CD4-positive, alpha-beta T cell treated with Interleukin-15 for 1 hour (primary cell): ENCODE measurements at places on chromosomes 6 and 20.

GRCh38 chr6:133202610-133203343 is 38.4 kb upstream of the EYA4 start:
- DNase-seq = no peak

DNA sequence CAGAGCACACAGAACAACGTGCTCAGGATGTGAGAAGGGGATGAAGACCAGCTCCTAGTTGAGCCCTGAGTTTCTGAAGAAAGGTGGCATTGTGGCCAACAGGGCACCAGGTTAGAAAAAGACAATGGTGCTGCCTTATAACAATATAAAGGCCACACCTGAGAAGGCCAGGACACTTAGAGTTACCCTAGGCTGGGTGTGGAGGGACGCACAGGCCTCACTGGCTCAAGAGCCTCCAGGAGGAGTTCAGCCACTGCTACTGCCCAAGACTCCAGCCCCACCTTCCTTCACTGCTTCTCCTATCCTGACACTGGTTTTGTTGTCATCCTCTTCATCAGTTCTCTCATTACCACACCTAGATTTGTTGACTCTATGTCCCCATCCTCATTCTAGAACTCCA is 55.2 kb upstream of the BEND6 start:
- DNase-seq = no peak

- no peak for DNase-seq
These were observed 100.3 kb upstream of the TNFAIP3 start for GRCh38 chr6:137766596-137767370.

- DNase-seq = no peak
These were observed 52.8 kb downstream of the MAP3K4 start for GRCh38 chr6:161044335-161044734.

DNA sequence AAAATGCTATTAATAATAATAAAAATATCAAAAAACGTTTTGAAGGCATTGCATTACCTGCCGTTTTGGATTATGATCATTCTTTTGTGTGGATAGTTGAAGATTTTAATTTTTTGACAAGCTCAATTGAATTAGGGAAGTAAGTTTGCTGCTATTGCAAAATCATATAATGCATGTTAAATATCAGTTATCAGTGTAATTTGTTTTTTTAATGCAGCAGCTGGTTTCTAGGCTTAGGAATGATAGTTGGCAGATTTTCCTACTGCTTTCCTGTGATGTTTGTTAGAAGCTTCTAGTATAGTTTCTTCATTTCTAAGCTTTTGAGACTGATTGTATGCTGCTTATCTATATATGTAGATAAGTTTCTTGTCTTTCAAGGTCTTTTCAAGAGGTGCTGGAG is 99.0 kb downstream of the JARID2 start:
- DNase-seq = no peak

DNA sequence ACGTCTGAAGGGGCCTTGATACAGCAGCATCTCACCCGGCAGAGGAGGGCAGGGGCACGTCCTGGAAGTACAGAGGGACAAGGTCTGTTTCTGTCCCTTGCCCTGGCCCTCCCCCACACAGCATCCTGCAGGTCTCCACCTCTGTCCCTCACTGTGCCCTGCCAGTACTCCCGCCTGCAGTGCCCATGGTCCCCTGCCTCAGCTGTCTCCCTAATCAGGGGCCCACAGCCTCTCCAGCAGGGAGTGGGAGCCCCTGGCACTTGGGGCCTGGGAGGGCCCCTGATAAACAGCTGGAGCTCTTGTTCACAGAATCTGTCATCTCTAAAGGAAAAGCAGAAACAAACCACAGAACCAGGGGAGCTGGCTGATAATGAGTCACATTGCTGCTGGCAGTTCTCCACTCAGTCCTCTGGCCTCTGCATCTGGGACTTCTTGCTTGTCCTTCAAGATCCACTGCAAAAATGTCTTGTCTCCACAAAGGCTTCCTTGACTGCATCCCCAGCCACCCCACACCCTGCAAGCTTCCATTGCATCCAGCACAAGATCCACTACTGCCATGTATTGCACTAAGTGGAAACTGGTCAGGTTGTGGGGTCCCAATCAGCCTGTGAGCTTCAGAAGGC is 33.2 kb upstream of the TAF8 start:
- no peak for DNase-seq

GRCh38 chr6:53831936-53832660 is 37.3 kb downstream of the LRRC1 start:
- DNase-seq = no peak

DNA sequence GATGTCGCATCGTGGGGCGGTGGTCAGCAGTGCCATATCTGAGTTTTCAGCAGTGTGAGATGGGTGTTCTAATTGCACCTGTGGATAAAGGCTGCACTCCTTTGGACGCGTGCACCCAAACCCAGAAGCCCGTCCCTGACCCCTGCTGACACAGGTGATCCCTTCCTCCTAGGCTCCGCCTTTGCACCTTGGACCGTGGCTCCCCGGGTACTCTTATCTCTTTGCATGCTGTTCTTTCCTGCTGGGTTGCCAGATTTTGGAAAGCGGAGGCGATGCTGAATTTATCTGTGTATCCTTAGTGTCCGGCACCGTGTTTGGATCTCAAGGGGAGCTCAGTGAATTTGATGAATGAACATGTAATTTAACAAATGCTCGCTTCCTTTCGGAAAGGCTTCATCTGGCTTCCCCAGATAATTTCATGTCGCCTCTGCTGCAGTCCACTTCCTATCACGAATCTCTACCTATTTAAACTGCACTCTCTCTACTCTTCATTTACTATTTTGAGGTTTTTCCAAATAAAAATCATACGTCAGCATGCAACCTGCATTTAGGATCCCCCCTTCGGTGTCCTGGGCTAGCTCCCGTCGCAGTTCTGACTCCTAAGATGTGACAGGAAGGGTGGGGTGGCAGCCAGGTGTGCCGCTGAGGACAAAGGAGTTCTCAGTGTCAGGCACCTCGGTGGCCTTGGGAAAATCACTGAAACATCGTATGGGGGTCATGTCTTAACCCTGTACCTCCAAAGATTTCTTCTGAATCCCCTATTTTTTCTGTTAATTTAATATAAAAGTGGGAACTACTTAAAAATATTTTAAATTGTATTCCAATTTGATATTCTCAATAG is 753 bp upstream of the PERP start:
- DNase-seq = no peak

DNA sequence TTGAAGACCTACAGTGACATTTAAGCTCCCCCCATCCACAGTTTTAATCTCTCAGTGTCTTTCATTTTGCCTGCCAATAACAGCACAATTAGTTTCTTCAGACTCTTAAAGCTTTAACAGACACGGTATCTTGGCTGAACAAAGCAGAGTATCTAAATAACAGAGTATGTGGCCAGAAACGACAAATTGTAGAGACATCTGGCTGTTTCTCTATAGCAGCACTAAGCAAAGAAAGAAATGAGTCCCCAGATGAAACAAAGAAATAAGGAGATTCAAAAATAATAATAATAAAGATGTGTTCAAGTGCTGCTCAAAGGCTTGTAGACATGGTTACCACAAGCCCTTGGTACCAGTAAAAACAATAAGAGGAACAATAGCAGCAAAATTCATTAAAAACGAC is 97.8 kb upstream of the HDAC2 start:
- DNase-seq = no peak

GRCh38 chr6:4668271-4669179 is 107.7 kb upstream of the CDYL start:
- DNase-seq = no peak

DNA sequence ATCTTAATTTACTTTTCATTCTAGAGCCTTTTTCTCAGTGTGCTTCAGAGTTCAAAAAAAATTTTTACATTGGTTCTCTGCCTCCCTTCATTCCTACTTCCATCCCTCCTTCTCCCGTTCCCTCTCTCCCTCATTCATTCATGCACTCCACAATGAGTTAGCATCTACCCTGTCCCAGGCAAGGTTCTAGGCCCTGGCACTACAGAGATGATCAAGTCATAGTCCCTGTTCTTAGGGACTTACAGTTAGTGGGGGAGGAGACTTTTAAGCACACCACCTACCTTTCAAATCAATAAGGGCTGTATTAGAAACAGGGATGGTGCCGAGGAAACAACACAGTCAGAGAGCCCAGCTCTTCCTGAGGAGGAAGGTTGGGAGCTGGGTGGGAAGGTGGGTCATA is 40.3 kb downstream of the MAP3K5 start:
- DNase-seq = no peak

DNA sequence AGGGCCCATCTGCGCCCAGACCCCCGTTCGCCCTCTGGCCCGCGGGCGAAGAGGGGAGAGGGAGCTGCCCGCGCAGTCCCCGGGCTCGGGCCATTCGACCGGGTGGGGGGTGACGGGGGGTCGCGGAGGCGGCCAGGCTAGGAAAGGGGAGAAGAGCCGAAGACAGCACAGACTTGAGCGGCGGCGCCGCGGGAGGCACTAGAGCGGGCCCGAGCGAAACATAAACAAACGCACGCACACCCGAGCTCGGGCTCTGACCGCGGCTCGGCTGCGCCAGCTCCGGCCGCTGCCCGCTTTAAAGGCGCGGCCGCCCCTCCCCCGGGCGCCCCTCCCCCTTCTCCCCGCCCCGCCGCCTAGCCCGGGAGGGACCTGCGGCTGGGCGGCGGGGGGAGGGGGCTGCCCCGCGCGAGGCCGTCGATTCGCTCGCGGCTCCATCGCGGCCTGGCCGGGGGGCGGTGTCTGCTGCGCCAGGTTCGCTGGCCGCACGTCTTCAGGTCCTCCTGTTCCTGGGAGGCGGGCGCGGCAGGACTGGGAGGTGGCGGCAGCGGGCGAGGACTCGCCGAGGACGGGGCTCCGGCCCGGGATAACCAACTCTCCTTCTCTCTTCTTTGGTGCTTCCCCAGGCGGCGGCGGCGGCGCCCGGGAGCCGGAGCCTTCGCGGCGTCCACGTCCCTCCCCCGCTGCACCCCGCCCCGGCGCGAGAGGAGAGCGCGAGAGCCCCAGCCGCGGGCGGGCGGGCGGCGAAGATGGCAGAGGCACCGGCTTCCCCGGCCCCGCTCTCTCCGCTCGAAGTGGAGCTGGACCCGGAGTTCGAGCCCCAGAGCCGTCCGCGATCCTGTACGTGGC is at the start of gene FOXO3:
Gene FOXO3 (plus strand): TSS at position 455 of the 846 bp plus-strand sequence. CDS start 292 bp downstream, at position 747.
- DNase-seq = peak; percentile 87

DNA sequence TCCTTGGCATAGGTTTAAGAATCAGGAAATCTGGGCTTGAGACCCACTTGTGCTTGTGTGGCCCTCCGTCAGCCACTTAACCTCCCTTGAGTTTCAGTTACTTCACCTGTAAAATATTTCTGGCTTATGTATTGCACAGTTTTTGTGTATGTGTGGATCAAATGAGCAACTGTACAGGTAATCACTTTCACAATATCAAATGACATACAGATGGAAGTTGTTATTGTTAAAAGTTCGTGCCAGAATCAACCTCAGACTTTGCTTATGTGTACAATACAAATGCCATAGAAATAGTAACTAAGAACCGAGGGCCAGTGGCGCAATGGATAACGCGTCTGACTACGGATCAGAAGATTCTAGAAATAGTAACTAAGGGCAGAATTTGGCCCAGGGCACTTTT is 65.6 kb upstream of the KIF13A start:
- DNase-seq = no peak

GRCh38 chr20:56316051-56316450 is 42.7 kb upstream of the FAM210B start:
- no peak for DNase-seq

DNA sequence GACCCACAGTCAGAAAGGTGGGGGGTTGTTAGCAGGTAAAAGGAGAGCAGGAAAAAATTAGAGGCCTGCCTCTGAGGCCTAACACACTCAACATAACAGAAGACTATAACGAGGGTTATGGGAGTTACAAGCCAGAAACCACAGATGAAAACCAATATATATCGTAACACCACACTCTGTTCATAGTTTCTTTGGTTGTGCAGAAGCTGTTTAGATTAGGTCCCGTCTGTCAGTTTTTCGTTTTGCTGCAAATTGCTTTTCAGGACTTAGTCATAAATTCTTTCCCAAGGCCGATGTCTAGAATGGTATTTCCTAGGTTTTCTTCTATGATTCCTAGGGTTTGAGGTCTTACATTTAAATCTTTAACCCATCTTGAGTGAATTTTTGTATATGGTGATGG is 3.7 kb upstream of the MAP3K5 start:
- no peak for DNase-seq

DNA sequence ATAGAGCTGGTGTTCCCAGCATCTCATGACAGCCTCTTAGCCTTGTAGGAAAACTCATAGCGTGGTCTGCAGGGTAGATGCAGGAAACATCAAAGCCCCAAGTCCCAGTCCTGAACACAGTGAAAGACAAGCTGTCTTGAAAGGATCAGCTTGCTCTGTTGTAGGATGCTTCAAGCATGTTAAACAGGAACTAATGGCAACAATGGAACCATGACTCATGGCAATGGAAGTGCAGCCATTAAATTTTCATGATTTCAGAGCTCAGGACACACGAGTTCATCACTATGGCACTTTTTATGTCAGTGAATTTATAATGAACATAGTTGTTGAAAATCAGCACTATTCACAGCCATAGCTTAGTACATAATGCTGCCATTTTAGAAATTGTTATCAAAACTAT is 367.7 kb downstream of the KIF16B start:
- no peak for DNase-seq

DNA sequence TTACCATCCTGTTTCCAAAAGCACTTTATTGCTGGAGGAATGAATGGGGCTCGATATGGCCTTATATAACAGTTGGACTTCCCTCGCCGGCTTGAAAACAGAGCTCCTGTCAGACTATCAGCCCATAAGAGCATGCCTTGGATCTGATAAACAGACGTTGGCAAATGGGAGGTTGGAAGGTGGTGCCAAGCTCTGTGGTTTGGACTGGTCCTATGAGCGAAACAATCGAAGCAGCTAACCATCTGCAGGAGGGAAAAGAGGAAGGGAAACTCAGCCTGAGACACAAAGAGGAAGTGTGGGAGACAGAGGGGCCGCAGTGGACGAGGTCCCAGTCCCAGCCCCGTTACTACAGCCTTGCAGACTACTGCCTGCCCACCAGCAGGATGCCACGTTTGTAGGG is 92.9 kb downstream of the TFAP2C start:
- DNase-seq = peak; percentile 19

DNA sequence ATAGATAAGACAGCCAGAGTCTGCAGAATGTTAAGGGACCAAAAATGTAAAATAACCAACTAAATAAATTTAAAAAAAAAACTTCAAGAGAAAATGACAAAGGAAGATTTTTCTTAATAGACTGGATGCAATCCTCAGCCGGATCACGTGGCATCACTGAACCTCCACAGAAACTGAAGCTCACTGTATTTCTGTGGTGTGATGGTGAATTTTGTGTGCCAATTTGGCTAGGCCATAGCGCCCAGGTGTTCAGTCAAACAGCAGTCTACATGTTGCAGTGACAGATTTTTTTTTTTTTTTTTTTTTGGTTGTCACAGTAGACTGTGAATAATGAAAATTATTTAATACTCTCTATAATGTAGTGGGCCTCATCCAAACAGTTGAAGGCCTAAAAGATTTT is 95.5 kb downstream of the ARHGAP18 start:
- DNase-seq = no peak

- DNase-seq = no peak
These were observed 81.3 kb downstream of the VEGFA start for GRCh38 chr6:43851204-43851865.

- no peak for DNase-seq
These were observed 173.6 kb upstream of the CNR1 start for GRCh38 chr6:88339761-88340160.

DNA sequence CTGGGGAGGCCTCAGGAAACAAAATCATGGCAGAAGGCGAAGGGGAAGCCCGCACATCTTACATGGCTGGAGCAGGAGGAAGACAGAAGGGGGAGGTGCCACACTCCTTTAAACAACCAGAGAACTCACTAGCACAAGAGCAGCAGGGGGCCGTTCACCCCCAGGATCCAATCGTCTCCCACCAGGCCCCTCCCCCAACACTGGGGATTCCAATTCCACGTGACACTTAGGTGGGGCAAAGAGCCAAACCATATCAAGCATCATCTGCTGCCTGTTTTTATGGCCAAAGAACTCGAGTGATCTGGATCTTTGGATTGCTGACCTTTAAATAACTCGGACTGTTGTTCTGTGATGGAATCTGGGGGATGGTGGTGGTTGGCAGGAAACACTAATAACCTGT is 28.0 kb downstream of the PNLDC1 start:
- no peak for DNase-seq
